GM12878 (cell line): ENCODE measurements at places on chromosomes 3 and 15. TPM values are rescaled to one million over a fixed set of nuclear protein-coding genes. Genes with fewer than 3 reads are reported as not detected.

- peak; percentile 12 for DNase-seq
Measured at GRCh38 chr3:137199678-137200077, 241.9 kb downstream of the IL20RB start.

- DNase-seq, result no peak
Measured at GRCh38 chr15:85741021-85741421, 53.7 kb downstream of the KLHL25 start.

DNA sequence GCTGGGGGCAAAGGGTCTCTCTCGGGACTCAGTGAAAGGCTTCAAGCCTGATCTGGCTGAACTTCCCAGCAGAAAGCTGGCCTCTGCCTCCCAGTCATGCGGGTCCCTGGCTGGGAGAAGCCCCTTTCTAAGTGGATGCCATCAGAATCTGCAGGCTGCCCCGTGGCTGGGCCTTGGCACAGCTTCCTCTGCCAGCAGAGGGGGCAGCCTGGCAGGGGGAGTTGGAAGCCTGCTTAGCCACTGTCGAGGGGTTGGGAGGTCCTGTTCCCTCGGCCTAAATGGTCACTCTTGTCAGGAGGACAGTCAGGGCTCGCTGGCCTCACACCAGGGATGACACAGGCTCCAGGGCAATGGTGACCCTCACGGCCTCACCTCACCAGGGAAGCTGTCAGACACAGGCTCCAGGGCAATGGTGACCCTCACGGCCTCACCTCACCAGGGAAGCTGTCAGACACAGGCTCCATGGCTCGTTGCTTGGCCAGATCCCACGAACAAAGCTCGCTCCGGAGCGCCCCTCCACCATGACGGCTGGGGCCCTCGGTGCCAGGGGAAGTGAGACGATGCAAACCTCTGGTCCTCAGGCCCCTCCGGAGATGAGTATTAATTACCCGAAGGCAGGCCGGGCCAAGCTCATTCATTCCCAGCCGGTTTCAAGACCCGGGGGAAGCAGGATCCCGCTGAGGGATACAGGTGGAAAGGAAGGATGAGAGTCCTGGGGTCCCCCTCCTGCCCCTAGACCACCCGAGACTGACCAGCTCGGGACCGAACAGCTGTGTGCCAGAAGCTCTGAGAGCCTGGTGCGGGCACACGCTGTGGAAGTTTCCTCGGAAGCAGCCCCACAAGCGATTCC lies 151.0 kb downstream of the CHSY1 start:
- DNase-seq, result no peak

- DNase-seq, result no peak
Measured at GRCh38 chr15:70741107-70741531, 22.2 kb downstream of the UACA start.

GRCh38 chr15:66707310-66708082 lies 5.5 kb downstream of the SMAD6 start:
- no peak for DNase-seq

DNA sequence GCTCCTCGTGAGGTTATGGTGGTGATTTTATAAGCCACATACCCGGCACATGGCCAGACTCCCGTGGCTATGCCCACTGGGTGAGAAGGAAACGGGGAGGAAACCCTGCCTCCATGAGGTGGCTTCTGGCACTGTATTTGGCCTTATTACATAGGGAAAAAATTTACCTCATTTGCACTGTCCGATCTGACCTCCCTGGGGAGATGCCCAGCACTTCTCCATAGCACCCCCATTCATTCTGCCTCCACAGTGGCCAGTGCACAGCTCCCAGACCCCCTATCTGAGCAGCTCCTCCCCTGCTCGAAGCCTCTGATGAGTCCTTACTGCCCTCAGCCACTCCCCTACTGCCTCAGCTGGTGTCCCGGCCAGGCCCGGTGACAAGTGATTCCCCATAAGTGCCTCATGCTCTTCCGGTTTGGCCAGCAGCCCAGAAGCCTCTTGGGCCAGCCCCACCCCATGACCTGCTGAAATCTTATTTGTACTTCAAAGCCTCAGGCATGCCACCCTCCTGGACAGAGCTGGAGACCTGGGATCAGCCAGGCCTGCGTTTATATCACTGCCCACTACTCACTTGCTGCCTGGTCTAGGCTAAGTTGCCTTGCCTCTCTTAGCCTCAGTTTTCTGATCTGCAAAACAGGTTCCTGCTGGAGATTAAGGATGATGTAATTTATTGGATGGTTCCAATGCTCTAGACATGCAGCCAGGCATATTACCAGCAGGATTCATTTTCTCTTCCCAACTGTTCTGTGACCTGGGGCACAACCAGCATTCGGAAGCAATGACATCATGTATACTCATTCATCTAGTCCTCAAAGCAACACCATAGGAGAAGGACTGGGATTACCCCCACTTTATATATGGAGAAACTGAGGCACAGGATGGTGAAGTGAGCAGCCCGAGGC lies 30.6 kb upstream of the SLC6A6 start:
- DNase-seq, result no peak

GRCh38 chr3:193822492-193823212 lies 229.6 kb downstream of the OPA1 start:
- no peak for DNase-seq

DNA sequence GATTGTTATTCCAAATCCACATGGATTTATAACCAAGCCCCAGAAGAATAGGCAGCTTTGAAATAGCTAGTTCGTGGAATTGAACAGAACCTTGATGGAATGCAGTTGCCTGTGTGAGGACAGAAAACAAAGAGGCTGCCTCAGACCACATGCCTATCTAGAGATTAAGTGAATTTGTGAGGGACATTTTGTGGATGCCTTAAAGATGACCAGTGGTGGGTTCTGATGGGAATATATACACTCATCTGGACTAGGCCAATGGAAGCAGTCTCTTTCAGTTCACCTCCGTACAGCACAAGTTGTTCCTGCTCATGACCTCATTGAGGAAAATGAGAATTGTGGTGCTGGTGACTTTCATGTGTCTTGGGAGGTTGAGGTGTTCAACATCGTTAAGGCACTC lies 63.2 kb upstream of the PYDC2 start:
- no peak for DNase-seq

GRCh38 chr3:54372232-54372631 lies 249.9 kb downstream of the CACNA2D3 start:
- DNase-seq, result no peak

DNA sequence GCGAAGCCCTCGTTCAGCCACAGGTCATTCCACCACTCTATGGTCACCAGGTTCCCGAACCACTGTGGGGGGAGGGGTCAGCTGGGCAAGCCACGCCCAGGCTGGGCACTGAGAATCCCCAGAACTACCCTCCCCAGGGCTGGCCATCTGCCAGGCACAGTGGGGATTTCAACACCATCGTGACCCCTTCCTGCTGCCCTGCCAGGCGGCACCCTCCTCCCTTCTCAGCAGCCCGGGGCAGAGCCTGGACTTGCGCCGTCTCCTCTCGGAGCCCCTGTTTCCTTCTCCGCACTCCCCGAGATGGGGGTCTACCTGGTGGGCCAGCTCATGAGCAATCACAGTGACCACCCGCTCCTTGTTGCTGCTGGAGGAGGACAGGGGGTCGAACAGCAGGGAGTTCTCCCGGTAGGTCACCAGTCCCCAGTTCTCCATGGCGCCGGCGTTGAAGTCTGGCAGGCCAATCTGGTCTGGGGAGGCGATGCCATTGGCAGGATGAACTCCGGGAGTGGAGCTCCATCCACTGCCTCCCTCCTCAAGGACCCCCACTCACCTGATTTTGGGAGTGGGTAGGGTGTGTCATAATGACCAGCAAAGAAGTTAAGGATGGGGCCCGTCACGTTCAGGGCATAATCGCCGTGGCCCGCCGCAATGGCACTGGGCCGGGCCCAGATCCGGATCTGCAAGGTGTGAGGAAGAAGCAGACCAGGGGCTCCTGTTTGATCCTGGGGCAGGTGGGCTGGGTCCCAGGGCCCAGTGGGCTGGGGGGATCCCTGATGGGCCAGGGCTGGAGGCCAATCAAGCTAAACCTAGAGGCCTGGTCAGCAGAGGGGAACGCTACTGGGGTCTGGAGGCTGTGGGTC lies 10.5 kb downstream of the ANPEP start:
- no peak for DNase-seq

- no peak for DNase-seq
Measured at GRCh38 chr15:95018888-95019545, 787.7 kb downstream of the MCTP2 start.

GRCh38 chr15:78716651-78717050 lies 75.6 kb upstream of the CHRNB4 start:
- no peak for DNase-seq

GRCh38 chr3:126083138-126083445 lies 832 bp downstream of the SLC41A3 start:
- no peak for DNase-seq

GRCh38 chr3:72196377-72196929 lies 411.5 kb upstream of the PROK2 start:
- no peak for DNase-seq

GRCh38 chr3:69494185-69494584 lies 108.3 kb upstream of the FRMD4B start:
- no peak for DNase-seq

GRCh38 chr15:93195109-93195508 lies 106.1 kb upstream of the RGMA start:
- DNase-seq, result no peak

DNA sequence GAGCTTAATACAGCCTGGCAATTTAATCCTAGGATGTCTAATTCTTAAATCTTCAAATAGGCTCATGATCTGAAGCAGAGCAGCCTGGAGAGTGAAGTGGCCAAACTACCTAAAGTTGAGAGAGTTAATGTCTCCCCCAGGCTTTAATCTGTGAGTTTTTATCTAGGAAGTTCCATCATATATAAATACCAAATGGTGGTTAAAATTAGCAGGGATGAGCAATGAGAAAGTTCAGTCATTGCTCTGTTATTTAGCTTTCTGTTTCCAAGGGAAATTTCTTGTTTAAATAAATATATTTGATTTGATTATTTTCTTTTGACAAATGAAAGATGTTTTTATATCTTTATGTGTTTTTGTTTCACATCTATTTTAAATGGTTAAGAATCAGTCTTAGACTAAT lies 274.4 kb upstream of the UMPS start:
- DNase-seq, result no peak

DNA sequence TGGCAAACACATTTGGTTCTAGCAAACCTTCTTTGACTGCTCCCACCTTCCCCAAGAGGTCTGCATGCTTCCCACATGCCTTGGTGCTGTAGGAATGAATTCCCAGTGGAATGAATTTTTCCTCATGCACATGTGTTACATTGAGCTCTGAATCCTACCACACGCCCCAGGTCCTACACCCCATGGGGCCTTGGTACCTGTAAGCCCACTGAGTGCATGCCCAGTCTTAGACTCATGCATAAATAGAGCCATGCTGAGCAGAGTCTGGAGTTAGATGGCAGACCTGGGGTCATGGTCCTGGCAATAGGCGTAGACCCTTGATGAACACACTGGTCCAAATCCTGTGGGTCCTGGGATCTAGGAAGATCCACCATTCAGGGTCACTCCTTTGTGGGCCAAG lies 81.8 kb downstream of the EPHB1 start:
- DNase-seq, result no peak

DNA sequence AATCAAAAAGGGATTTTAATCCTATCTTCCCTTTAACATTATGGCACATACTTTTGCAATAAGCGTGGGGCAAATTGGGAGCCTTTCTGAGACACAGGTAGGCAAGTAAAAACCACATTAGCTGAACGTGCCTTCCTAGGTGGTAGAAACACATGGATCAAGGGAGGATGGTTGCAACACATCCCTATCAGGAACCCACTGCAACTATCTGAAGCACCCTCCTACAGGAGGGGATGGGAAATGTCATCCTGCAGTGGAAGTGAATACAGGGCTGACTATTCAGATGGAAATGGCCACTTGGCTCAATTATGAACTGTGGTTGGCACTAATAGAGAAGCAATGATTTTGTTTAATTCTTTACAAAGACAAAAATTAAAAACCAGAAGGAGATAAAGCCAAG lies 826.3 kb downstream of the FHIT start:
- DNase-seq, result no peak

DNA sequence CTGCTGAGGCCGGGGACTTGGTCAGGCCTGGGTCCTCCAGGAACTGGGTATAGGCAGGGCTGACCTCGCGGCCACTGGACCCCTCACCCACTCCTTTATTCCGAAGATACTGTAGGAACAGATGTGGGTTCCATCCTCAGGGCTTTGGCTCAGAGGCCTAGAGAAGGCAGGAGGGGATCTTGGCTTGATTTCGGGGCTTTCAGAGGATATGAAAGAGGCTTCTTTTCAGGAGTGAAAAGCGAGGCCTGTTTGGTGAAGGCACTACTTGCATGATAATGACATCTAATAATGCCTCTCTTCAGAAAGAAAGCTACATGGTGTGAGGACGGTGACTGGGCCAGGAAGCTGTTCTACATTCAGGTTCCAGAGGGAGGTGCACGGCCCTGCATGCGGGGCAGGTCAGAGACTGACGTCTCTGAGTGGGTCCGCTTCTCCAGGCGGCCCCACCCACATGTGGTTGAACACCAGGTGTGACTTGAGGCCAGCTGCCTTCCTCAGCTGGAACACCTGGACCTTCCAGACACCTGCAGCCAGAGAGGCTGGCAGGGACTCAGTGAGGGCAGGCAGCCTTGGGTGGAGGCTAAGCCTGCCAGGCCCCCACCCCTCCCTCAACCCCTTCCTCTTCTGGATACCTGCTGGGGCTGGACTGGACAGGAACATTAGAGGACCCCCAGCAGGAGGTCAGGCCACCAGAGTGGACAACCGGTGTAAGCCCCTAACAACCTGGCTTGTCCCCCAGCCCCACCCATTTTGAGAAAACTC lies 31.1 kb upstream of the HHATL start:
- no peak for DNase-seq

- DNase-seq, result no peak
Measured at GRCh38 chr3:8851703-8852102, 82.3 kb upstream of the OXTR start.

DNA sequence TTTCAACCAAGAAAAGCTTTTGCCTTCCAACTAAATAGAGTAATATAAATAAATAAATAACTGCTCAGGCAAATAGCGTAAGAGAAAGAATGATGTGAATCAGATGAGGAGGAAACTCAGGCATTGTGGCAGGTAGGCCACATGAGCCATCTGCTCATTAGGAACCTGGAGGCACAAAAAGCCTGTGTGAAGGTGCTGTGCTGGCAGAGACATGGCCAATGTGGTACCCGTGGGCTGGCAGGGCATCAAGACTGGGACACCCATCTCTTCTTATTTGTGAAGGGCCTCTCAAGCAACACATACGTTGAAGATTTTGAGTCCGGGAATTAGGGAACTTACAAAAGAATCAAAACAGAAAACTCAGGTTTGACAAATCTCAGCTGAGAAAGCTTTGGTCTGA lies 9.5 kb downstream of the ANKRD34C start:
- no peak for DNase-seq

- DNase-seq, result no peak
Measured at GRCh38 chr3:192862408-192863090, 55.1 kb downstream of the MB21D2 start.

Gene CFAP20DC
- total RNA-seq, result 1.8 and 2.0 TPM in 2 replicates

Gene TIGIT
- total RNA-seq, result 0.21 and 0.85 TPM in 2 replicates

Gene FEZF2
- not detected in 2 replicates for total RNA-seq

Gene C3orf85
- not detected in 2 replicates for total RNA-seq

Gene ANO10
- total RNA-seq, result 1.6 and 2.8 TPM in 2 replicates

Gene ERICH6
- total RNA-seq, result 0.40 TPM in 1 of 2 replicates, not detected in the other

Gene GOLGA6D
- not detected in 2 replicates for total RNA-seq

Gene USF3
- 10.5 and 11.3 TPM in 2 replicates for total RNA-seq

Gene PIGBOS1
- 7.1 and 7.6 TPM in 2 replicates for total RNA-seq

Gene IL5RA
- 0.19 TPM in 1 of 2 replicates, not detected in the other for total RNA-seq
